Kidney capillary endothelial cell (primary cell): ENCODE measurements at places on chromosomes 4 and X.

DNA sequence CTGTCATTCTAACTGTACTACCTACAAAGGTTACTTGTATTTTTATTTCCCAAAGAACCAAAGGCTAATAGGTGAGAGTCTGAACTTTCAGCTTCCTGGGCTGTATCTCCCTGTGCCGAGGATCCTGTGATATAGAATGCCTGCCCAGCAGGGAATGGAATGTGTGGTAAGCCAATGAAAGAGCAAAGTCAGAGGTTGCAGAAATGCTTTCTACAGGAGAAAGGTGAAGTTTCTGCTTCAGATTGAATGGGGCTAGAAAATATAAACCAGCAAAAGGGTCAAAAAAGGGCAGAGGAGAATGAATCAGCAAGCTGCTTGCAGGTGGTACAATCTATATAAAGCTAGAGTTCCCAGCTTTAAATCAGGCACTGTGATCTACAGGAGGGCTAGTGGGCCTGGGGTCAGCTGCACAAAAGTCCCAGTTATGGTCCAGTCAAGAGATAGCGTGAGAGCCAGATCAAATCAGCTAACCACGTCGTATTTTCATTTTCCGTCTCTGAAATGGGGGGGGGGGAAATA lies 146.1 kb downstream of the DCTD start:
- DNase-seq, result no peak

DNA sequence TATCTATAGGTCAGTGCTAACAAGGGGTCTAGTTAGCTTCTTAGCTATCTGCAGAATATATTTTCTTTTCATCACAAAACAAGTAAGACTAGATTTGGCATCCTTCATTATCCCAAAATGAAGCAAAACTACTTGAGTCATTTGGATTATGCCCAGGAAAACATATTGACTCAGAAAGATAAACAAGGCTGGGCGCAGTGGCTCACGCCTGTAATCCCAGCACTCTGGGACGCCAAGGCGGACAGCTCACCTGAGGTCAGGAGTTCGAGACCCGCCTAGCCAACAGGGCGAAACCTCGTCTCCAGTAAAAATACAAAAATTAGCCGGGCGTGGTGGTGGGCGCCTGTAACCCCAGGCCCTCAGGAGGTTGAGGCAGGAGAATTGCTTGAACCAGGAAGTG lies 18.0 kb upstream of the MND1 start:
- DNase-seq, result no peak

DNA sequence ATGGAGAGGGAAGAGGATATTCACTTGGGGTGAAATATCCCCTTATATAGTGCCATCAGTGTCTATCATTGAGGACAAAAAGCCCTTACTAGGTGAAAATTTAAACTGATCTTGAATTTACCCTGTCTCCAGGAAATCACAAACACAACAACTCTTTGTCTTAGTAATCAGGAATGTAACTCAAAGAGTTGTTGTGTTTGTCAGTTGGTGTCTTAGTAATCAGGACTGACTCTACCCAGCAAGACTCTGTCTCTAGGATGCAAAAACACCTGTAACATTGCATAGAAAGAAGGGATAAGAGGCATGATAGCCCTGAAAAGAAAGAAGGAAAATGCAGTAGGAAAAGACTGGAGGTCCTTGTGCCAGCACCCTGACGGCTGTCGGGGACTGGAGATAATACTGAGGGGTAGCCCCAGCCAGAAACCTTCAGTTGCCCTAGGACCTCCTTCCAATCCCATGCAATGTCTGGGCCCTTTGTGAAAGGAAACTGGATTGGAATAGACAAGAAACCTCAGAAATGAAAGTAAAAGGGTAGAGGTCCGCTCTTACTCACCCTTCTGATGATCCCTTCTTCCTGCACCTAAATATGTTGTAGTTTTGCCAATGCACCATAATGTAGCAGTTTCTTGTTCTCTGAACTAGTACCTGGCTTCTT lies 45.3 kb downstream of the HMGB2 start:
- no peak for DNase-seq

- no peak for DNase-seq
These were observed 32.3 kb downstream of the NOP14 start for GRCh38 chr4:2930758-2931511.

GRCh38 chrX:44344194-44344593 lies 722 bp upstream of the EFHC2 start:
- no peak for DNase-seq

GRCh38 chrX:17039826-17040225 lies 93.4 kb downstream of the REPS2 start:
- DNase-seq, result no peak

- DNase-seq, result no peak
These were observed 61.2 kb downstream of the DHRSX start for GRCh38 chrX:2439613-2440012.

- DNase-seq, result no peak
These were observed 60.3 kb downstream of the MTHFD2L start for GRCh38 chr4:74218201-74218600.
